ENCODE measurements at places on chromosomes 5 and 9.

- no peak for DNase-seq
These were observed 127.9 kb downstream of the EFNA5 start for GRCh38 chr5:107542831-107543231.

GRCh38 chr9:128887914-128888350 is 6.0 kb downstream of the LRRC8A start:
- DNase-seq, result no peak

DNA sequence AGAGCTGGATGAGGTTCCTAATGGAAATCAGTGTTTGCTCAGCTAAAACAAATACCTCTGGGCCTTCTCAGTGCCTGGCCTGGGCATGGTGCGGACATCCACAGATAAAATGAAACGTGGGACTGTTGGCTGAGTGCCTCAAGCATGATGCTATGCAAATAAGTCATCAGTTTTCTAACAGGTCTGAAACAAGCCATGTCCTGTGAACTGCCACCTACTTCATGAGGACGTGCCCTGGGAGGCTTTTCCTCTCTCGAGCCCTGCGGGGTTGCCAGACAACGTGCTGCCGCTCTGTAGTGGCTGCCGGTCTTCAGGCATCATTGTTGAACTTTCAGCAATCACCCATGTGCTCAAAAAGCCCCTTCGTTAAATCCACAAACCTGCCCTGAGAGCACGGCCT is 240.4 kb upstream of the IRX2 start:
- no peak for DNase-seq

DNA sequence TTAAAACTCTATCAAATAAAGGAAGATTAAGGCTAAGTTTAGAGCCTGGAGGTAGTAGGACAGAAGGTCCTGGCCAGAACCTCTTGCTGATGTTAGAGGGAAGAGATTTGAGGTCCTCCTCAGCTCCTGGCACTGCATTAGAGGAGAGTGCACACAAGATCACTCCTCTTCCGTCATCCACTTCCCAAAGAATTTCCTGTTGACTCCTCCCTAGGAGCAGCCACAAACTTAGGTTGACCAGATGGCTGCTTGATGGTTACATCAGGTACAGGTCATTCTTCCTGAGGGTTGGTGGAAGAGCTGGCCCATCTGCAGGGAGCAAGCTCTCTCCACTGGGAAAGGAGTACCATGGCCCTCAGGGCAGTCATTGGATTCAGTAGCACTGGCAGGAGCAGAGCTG is 93.9 kb upstream of the IL33 start:
- no peak for DNase-seq

- DNase-seq, result no peak
These were observed 60.9 kb upstream of the IL17B start for GRCh38 chr5:149439899-149440542.

GRCh38 chr9:22528485-22528884 is 81.9 kb downstream of the DMRTA1 start:
- DNase-seq, result no peak

GRCh38 chr9:110188991-110189390 is 19.0 kb downstream of the C9orf152 start:
- peak; percentile 7 for DNase-seq
